Activated CD8-positive, alpha-beta memory T cell treated with anti-CD3 and anti-CD28 coated beads for 48 hours (primary cell): ENCODE measurements at places on chromosomes 7 and 10.

- no peak for DNase-seq
These were observed 18.4 kb upstream of the STEAP2 start for GRCh38 chr7:90192876-90193750.

GRCh38 chr10:79348640-79348988 is 1.3 kb downstream of the PPIF start:
- no peak for DNase-seq

DNA sequence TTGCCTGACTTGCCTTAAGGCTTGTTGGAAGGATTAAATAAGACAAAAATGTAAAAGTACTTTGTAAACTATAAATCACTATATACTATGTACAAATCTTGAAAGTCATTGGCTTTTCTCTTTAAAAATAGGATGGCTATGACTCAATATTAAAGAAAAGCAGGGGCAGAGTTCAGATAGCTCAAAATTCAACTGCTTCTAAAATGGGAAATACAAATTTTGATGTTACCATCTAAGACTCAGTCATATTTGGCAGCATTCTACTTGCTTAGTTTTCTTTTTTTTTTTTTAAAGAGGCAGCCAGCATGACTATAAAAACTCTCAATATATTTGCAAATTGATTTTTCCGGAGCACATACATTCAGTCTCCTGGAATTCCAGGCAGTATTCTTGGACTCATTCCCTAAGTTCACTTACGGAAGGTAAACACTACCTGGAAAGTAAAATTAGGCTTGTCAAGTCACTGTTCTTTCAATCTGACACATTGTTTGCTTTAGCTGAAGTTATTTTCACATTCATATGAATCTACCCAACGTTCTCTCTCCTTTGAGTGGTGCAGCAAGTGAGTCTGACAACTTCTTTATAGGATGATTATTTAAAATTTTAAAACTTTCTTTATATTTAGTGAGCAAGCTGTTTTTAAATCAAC is 133.8 kb upstream of the CCDC6 start:
- no peak for DNase-seq

DNA sequence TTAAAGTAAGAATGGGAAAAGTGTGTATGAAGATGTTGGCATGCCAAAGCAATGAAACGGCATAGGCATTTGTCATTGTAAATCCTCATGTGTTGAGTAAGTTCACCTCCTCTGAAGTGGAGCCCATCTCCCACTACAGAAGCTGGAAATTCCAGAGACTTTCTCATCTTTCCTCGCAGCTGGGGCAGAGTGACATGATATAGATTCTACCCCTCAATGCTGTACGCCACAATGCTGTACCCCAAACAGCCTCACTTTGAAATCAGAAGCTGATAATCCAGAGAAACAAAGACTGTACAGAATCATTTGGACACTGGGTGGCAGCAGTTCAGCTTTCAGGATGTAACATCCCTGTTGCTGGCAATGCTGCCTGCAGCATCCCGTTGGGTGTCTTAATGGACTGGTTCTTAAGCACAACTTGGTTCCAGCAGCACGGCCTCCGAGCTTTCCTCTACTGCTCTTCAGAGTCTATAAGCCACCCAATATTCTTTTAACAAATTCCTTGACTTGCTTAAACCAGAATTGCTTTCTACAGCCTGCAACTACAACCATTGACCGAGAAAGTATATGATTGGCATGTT is 18.8 kb downstream of the ZC3HAV1L start:
- DNase-seq: no peak

DNA sequence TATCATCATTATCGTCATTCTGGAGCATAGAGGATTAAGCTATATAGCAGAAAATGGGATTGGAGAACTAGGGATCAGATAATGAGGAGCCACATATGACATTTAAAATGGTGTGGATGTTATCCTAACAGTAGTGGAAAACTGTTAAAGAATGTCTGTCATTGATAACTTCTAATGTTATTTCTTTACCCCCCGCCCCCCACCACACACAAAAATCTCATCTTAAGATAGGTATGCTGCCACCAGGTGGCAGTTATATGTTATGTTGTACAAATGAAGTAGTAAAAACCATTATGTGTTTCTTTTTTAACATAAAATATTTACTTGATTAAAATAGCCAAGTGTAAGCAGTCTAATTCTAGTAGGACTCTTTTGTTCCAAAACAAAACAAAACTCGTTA is 13.0 kb downstream of the AKAP9 start:
- DNase-seq: no peak

GRCh38 chr7:131302446-131302845 is 25.2 kb upstream of the MKLN1 start:
- DNase-seq: no peak

DNA sequence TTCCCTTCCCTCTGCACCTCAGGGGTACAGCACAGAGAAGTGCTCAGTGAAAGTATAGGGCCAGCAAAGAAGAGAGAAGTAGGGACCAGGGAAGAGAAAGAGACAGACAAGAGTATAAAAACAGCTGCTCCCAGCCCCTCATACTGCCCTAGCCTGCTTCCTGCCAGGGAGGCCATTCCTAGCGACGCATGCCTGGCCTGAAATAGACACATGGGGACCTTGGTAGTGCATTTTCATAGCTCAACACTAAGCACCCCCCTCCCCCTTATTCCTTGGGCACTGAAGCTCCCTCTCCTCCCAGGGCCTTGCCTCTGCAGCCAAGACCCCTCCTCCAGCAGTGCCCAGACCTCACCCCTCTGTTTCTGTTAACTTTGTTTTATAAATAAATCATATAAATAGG is 64.7 kb downstream of the ZMIZ1 start:
- DNase-seq: no peak

DNA sequence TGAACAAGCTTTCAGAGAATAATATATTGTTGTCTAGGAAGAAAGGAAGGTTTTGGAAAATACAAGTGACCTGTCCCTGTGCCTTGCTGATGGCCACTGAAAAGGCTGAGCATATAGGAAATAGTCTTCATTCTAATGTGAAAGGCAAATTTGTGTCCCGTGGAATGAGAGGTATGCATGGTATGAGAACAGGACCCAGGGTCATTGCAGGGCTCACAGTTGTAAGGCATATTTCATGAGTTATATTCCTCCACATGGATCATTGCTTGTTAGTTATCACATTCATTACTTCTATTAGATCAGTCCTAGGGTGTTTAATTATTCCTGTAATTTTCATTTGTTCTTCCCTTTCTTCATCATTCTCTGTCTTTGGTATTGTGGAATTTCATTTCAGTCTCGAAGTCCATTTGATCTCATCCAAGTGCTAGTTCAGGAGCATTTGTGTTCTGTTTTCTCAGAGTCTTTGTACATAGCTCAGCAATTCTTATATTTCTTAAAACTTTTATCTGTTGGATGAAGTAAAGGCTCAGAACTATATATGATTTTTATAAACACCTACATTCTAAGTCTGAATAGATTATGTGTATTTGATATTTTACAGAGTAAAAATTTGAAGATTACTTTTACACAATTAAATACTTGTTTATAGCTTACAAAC is 39.4 kb upstream of the ARHGAP21 start:
- no peak for DNase-seq

- peak; percentile 29 for DNase-seq
These were observed 76.1 kb upstream of the ZEB1 start for GRCh38 chr10:31242902-31243301.

- no peak for DNase-seq
These were observed 3.8 kb downstream of the NEUROG3 start for GRCh38 chr10:69569396-69569934.

GRCh38 chr10:60101821-60102220 is 195.5 kb upstream of the CCDC6 start:
- DNase-seq: no peak

GRCh38 chr7:114418117-114418516 is 3.5 kb downstream of the FOXP2 start:
- no peak for DNase-seq

- no peak for DNase-seq
These were observed 35.4 kb downstream of the KIAA1549 start for GRCh38 chr7:138945821-138946220.

- DNase-seq: no peak
These were observed 348.5 kb upstream of the PRKCQ start for GRCh38 chr10:6928586-6928985.

DNA sequence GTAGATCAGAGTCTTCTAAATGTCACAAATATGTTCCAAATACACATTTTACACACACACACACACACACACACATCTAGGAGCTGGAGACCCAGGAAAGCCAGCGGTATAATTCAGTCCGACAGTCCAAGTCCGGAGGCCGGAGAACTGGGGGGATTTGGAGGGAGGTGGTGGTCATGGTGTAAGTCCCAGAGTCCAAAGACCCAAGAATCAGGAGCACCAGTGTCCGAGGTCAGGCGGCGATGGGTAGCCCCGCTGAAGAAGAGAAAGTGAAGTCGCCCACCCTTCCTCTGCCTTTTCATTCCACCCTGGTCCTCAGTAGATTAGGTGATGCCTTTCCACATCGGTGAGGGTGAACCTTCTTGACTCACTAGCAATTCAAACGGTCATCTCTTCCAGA is 154.8 kb downstream of the CAMK1D start:
- DNase-seq: no peak

DNA sequence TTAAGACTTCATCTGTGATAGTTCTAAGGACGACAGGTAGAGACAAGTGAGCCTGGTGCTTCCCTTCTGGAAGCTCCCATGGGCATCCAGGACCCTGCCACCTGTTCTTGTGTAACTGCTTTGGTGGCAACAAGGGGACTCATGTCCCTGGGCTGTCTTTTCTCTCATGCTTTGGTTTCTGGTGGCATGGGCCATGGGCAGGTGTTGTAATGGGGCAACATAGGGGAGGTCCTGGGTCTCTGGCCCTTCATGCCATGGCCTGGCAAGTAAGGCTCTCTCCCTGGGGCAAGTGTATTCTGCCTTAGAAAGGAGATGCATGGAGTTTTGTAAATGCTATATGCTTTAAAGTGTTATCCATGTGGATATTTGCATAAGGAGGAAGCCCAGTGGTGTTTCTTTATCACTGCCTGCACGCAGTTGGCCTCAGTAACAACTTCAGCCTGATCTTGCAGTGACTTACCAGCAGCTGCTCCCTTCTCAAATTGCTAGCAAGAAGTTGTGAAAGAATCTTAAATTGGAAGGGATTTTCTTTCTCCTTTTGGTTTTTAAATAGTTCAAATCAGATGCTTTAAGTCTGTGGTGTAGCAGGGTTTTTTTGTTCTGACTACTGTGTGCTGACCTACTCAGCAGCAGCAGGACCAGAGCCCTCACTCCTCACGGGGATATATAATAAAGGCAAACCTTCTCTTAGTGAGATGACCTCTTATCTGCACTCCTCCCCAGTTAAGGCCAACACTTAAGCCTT is 39.9 kb downstream of the OGDH start:
- DNase-seq: no peak

DNA sequence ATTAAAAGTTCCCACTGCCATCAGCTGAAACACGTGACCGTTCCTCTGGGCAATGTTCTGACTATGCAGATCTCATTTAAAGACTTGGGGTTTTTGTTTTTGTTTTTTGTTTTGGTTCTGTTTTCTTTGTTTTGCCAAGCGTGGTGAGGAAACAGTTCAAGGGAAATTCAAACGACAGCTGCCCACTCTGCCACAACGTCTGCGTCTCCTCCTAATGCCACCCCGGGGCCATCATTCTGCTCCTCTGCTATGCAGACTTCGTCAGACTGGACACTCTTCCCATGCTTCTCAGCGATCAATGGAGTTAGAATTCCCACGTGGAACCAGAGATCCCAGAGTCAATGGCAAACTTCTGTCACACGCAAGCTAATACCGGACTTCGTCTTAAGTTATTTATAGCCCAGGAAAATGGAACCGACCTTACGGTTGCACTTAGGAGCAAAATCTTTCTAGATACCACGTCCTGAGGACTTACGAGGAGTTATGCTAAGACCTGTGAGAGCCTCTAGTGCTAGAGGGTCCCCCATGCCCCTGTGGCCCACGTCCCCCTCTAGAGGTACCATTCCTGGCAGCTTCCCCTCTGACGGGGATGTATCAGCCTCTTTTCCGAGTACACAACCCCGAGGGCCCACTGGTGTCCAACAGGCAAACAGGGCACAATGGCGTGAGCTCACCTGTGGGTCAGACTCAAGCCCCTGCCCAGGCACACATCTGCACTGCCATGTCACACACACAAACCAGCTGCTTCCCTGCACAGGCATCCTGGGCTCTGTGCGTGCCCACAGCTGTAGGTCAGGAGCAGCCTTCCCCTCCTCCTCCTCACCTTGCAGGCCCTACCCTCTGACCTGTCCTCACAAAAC is 24.4 kb downstream of the EBF3 start:
- no peak for DNase-seq

GRCh38 chr10:47378606-47379444 is 5.3 kb downstream of the ZNF488 start:
- no peak for DNase-seq

DNA sequence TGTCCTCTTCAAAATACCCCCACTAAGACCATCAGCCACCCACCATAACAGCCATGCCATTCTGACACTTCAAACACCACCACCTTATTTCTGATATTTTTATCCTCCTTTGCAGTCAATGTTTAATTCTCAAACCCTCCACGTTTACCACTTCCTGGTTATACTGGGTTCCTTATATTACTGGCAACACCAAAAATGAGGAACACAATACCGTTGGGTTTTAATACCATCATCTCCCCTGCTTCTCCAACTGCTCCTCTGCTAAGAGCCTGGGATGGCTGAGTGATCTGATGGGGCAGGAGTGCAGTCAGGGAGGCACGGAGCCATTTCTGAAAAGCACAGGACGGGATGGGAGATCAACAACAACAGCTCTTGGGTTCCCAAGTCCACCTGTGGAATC is 140.5 kb downstream of the CHCHD3 start:
- DNase-seq: no peak

- no peak for DNase-seq
These were observed 533.6 kb downstream of the GATA3 start for GRCh38 chr10:8588135-8588534.

GRCh38 chr10:61964949-61965702 is 63.6 kb downstream of the ARID5B start:
- no peak for DNase-seq

DNA sequence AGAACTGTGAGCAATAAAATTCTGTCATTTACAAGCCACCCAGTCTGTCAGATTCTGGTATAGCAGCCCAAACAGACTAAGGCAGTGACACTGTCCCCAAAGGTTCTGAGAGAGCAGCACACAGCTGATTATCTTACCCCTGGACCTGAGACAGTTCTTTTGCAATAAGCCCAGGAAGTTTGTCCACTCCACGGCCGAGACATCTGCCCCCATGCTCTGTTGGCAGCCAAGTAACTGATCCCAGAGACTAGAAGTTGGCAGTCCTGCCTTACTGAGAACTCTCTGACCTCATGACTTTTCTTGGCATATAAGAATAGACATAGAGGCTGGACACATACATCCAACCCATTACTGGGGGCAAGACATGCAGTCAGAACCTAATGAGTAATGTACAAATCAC is 243.0 kb upstream of the GRB10 start:
- DNase-seq: no peak

GRCh38 chr7:6359734-6360133 is 87.3 kb upstream of the CYTH3 start:
- DNase-seq: no peak

DNA sequence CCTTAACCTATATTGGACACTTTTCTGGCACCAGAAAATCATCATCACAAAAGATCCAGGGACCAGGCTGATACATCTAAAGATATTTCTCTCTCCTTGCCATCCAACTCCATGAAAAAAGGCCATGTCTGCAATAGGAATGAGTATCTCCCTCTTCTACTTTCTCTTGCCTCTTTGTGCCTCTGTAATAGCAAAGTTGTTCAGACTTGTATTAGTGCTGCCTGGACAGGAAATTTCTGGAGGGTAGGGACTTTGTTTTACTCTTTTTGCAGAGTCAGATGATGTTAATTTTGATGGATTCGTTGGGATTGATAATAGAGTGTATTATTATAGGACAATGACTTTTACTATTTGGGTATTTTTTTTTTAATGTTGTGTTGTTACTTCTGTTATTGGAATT is 376.3 kb downstream of the INHBA start:
- DNase-seq: no peak

GRCh38 chr7:113366122-113366521 is 247.8 kb upstream of the SMIM30 start:
- DNase-seq: no peak
